ENCODE measurements at places on chromosomes 3 and 15.
A peak's percentile ranks its signal among the peaks of the same experiment; 100 is the strongest.

GRCh38 chr3:55718074-55718473, 231.0 kb upstream of the WNT5A start:
- DNase-seq: peak; percentile 20

DNA sequence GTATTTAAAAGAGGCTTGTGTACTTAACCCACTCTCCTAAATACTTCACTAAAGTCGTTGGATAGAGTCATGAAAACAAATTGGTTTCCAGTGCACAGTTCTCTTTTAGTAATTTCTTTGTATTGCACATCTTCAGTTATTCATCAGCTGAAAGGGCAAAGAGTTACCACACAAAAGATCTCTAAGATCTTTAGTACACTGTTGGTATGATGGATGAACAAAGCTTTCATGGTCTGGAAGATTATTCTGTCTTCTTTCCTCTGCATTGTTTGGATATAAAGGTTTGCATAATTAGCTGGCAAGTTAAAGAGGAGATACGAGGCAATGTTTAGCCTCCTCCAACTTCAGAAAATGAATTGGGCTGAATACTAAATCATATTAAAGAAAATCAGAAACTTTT, 40.5 kb downstream of the BCHE start:
- no peak for DNase-seq

GRCh38 chr15:78695854-78696253, 54.8 kb upstream of the CHRNB4 start:
- DNase-seq: no peak

DNA sequence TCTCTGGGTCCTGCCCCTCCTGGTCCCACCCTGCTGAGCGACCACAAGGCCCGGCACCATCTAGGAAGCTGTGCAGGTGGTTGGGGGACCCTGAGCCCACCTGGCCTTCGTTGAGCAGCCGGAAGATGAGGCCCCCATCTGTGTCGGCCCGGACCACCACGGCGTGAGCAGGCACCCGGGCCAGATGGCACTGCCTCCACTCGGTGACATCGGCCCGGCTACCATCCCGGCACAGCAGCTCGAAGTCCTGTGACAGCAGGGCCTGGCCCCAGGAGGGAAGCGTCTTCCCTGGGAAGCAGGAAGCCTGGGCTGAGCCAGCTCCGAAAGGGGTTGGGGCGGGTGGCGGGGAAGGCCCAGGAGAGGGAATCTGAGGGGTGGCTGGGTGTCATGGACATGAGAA, 12.6 kb downstream of the MELTF start:
- no peak for DNase-seq

GRCh38 chr15:81060907-81061306, 60.2 kb downstream of the TLNRD1 start:
- no peak for DNase-seq

GRCh38 chr15:33649217-33649933, 318.9 kb upstream of the CHRM5 start:
- DNase-seq: no peak

DNA sequence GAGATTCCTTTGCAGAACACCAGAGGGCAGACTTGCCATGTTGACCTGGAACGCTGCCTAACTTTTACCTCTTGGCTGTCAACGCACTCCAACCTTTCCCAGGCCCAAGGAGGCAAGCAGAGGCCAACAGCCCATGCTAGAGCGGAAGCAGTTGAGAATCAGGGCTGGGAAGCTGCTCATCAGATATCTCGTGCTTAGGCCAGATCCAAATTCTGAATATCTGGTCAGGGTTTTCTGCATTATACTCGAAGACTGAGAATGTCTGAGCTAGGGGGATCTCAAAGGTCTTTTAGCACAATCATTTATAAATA, 2.5 kb downstream of the XIRP1 start:
- DNase-seq: peak; percentile 86

GRCh38 chr3:106056931-106057330, 188.1 kb upstream of the CBLB start:
- DNase-seq: no peak

DNA sequence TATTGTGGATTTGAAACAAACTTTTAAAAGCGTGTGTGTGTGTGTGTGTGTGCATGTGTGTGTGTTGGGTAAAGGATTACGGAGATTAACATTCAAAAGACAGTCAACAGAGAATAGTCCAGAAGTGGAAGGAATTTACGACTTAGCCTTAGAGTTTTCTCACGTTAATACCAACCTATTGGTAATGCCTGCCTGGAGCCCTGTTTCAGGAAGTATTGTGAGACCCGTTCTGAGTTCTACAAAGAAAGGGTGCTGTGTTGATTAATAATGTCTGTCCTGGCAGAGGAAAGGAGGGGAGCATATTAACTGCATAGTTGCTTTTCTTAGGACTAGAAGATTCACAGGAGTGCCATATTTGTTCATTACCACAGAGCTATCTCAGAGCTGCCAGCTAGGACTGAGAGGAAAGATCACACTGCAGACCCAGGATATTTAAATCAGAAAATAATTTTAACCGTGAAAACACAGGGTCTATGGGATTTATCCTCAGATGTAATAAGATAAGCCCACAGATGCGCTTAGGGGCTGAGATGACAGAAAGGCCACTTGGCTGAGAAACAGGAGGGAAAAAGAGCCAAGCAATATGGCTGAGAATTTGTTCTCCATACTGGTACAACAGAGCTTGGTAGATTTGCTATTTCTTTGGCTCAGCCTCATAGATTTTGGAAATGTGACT, 40.5 kb upstream of the FRMD4B start:
- DNase-seq: no peak

DNA sequence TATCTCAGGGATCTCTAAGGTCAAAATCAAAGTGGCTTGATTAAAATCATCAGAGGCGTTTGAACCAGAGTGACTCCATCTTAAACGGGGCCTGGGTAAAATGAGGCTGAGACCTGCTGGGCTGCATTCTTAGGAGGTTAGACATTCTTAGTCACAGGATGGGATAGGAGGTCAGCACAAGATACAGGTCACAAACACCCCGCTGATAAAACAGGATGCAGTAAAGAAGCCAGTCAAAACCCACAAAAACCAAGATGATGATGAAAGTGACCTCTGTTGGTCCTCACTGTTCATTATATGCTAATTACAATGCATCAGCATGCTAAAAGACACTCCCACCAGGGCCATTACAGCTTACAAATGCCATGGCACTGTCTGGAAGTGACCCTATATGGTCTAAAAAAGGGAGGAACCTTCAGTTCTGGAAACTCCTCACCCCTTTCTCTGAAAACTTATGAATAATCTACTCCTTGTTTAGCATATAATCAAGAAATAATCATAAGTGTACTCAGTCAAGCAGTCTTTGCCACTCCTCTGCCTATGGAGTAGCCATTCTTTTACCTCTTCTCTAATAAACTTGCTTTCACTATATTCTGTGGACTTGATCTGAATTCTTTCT, 143.3 kb upstream of the SLCO3A1 start:
- DNase-seq: no peak

- DNase-seq: no peak
Measured at GRCh38 chr3:66075281-66075680, 36.6 kb upstream of the MAGI1 start.

- DNase-seq: no peak
Measured at GRCh38 chr3:164459521-164460151, 618.7 kb downstream of the SI start.

DNA sequence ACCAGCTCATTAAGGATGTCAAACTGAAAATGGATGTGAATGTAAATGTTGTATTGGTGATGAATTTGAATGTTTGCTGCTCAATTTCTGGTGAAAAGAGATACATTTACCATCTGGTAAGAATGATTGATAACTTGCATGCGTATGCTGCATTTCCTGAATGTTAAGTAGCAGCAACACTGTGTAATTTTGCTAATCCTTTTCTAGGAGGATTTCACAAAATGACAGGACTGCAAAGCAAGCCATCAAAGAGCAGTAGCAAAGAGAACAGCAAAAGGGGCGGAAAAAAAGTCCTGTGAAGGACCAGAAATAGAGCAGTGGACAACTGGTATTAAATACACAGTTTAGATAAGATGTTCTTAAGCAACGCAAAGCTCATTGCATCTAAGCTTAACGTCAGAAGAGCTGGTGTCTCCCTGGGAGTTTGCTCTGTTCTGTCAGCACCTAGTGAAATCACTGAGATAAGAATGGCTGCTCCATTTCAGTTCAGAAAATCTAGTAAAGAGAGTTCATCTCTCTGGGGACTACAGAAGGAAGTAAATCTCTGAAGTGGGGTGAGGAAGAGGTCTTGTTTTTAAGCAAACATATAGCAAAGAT, 23.5 kb upstream of the PAQR5 start:
- DNase-seq: no peak

DNA sequence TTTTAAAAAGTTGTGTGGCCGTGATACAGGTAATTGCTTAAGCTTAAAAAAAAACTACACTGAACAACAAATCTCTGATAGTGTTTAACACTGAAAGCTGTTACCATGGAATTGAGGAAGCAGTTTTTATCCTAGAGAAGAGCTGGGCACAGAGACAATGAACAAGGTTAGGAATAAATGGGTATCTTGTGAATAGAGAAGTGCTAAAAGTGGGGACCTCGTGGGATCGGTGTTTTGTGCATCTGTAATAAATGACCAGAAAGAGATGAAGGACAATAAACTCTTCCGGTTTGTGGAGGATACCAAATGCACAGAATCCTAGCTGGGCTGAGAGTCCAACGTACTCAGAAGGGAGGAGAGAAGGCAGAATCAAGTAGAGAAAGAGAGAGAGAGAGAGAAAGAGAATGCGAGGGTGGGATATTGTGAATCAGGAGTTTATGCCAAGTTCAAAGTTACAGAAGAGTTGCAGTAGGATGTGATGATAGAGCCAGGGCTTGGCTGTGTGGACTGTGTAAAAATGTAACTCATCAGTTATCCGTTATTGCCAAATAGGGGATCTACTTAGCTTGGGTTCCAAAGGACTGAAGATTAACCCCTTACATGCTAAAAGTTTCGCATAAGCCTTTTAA, 148.9 kb downstream of the IL20RB start:
- DNase-seq: no peak

- DNase-seq: no peak
Measured at GRCh38 chr3:164406281-164406680, 672.0 kb downstream of the SI start.

- DNase-seq: no peak
Measured at GRCh38 chr15:74402873-74403587, 30.7 kb downstream of the SEMA7A start.

DNA sequence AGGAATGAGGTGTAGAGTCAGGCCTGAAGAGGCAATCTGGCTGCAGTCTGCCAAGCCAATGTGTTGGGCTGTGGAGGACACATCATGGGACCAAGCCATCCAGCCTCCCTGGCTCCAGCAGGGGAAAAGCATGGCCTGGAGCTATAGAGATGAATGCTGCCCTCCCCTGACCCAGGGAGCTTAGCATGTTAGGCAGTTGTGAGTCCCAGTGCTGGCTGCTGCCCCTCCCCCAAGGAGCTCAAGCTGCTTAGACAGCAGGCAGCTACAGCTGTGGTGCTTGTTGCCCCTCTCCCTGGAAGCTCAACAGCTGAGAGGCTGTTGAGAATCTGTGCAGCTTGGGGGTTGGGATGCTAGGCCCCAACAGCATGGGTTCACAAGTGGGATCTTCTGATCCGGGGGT, 85.6 kb upstream of the DNAJC19 start:
- DNase-seq: no peak

DNA sequence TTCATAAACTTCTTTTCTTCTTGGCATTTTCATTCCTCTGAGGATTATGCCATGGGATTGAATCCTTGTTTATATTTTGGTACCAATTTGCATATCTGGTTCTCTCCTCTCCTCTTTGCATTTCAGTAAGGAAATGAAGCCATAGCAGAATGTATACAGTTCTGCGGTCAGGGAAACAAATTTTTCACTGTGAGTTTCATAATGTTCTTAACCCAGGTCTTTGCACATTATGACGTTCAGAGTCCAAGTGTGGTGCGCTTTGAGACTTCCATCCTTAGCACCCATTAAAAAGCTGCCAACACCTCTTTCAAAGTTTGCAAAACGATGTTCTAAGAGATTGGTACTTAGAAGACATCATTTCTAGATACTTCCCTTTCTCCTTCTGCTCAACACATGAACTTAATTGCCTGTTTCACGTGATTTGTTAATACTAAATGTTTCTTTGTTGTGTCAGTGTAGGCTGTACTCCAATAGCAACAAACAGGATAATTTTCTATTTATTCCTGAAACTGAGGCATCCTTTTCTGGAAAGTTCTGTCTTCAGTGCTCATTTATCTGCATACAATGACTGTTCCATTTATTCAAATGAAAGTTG, 953.1 kb upstream of the NR2F2 start:
- no peak for DNase-seq

DNA sequence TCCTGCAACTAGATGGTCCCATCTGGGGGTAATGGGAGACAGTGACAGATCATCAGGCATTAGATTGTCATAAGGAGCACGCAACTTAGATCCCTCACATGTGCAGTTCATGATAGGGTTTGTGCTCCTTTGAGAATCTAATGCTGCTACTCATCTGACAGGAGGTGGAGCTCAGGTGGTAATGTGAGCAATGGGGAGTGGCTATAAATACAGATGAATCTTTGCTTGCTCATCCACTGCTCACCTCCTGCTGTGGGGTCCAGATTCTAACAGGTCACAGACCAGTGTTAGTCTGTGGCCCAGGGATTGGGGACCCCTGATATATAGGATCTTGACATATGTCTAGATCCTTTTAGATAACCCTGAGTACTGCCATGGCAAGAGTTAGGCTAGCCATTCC, 52.7 kb downstream of the RASGRF1 start:
- no peak for DNase-seq

GRCh38 chr3:138842483-138843188, 7.9 kb upstream of the PIK3CB start:
- DNase-seq: no peak

DNA sequence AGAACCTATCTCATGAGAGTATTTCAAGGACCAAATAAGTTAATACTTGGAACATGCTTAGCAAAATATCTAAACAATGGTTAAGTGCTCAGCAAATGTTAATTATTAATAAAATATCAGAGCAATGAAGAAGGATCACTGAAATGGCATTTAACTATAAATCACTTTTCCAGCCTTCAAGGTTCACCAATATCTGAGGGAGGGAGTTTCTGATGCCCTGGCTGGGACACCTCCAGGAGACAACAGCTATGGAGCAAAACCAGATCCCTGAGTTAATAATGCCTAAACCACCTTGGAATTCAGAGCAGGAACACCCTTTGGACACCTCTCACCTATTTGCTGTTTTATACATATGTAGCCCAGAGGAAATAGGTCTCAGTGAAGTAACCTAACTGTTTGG, 6.4 kb upstream of the FAM174B start:
- no peak for DNase-seq

GRCh38 chr3:30661098-30661873, 54.9 kb downstream of the TGFBR2 start:
- no peak for DNase-seq

GRCh38 chr3:89326997-89327396, 219.6 kb downstream of the EPHA3 start:
- DNase-seq: no peak
